ENCODE measurements at places on chromosomes 1 and 21.

DNA sequence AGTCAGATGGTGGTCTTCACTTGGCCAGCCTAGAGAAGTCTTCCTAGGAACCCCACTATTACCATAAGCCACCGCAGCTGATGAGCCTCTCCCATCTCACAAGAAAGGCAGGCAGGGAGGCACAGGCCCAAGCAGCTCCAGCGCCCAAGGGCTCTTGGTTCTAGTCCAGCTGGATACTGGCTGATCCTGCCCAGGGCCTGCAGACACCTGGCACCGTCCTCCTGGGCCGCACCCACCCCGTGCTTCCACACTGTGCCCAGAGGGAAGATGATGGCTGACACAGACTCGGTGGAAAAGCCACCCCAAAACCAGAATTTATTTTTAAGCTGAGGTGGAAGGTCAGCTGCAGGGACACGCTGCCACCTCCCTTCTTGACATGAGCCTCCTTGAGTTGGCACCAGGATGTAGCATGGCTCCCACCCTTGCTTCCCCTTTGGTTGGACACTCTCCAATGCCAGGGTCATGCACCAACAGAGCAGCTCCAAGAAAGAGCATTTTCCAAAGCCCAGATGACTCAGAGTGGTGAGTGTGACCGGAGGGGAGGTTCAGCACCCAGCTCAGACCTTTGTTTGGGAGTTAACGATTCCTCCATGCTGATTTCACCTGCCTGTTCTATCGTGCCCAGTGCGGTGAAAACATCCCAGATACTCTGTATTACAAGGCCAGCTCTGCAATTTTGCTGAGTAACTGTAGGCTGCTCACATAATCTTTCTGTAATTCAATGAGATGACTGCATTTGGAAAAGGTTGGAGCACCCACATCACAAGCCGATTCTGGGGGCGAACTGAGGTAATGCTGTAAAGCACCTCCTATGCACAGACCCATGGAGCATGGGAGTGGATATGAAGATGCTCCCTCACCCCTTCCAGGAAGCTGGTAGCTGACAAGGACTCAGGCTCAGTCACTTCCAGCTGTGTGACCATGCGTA lies 63.1 kb upstream of the SLC2A1 start:
- no peak for DNase-seq

- DNase-seq, result no peak
Measured at GRCh38 chr1:219573960-219574359, 38.9 kb downstream of the ZC3H11B start.

- no peak for DNase-seq
Measured at GRCh38 chr1:168090395-168090794, 46.3 kb downstream of the GPR161 start.

DNA sequence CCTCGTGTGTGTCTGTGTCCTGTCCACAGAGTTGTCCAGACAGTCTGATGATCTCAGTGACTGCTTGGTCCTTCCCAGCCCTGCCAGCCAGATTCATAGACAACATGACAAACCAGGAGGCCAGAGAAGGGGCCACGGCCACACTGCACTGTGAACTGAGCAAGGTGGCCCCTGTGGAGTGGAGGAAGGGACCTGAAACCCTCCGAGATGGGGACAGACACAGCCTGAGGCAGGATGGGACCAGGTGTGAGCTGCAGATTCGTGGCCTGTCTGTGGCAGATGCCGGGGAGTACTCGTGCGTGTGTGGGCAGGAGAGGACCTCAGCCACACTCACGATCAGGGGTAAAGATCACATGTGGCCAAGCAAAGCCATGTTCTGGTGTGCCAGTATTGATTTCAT lies 96.4 kb downstream of the OBSCN start:
- DNase-seq, result no peak

DNA sequence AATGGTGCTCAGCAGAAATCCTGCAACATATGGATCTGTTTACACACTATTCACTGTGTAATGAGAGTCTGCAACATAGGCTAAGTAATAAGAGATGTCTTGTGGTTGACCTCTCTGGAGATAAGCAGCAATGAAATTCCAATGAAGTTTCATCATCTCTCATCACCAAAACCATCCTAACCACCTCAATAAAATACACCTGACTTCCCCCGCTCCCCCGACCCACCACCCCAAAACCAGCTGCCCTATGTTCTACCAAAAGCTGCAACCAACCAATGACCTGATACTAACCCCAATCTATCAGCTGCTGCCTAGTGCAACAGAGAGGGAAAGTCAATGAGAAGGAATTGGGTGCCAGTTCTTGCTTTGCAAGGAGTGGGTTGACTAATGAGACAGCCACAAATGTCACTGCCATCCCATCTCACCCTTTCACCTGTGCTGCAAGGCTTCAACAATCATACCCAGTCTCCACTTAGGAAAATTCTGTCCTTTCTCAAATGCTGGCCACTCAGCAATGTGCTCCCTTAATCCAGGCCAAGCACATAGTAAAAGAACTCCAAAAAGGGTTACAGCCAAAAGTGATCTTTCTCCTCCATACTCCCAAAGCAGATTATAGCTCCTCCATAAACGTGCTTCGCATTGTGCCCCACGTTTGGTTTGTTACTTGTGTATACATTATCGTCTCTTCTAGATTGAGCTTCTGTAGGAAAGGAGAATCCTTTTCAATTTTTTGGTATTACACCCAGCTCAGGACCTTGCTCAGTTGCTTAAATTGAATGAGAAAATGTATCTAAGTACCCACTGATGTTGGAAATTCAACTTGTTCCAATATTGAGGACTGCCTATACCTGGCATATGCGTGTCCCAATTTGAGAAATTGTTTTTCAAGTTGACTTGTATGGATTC lies 29.0 kb downstream of the MRPL39 start:
- DNase-seq, result peak; percentile 21

GRCh38 chr1:28506907-28507246 lies 1.0 kb downstream of the RCC1 start:
- DNase-seq, result no peak

All from foreskin fibroblast (primary cell).